IMR-90 (cell line): ENCODE measurements at places on chromosomes 4 and X.

DNA sequence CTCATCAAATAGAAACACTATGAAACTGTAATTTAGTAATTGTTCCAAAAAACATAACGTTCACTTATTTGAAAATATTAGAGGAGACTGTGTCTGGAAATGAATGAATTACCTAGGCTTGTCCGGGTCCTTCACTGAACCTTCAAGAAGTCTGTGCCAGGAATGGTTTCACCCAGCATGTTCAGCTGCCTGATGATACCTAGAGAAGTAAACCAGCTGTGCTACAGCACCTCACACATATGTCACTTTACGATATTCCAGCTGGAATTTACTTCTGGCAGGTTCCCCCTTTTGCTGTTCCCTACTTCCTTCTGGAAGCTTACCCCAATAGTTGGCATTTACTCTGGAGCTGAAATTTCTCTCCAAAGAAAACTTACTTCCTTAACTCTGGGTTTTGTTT is 906.5 kb downstream of the FAT4 start:
- DNase-seq: no peak

DNA sequence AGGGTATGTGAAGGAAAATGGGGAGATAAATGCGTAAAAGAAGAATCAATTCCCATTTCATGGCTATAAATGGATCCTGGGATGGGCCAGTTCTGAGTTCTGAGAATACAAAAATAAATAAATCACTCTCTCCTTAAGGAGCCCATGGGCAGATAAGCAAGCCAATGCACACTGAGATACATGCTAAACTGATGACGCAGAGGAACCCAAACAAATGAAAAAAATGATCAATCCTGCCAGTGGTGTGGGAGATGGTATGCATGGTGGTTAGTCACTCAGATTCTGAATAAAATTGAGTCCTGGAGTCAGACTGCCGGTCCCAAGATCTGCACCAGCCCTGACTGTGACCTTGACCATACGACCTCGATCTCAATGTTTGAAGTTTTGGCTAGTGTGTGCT is 59.7 kb downstream of the NEIL3 start:
- DNase-seq: peak; percentile 91

- peak; percentile 19 for DNase-seq
Measured at GRCh38 chr4:186067757-186068385, 1.1 kb upstream of the TLR3 start.

DNA sequence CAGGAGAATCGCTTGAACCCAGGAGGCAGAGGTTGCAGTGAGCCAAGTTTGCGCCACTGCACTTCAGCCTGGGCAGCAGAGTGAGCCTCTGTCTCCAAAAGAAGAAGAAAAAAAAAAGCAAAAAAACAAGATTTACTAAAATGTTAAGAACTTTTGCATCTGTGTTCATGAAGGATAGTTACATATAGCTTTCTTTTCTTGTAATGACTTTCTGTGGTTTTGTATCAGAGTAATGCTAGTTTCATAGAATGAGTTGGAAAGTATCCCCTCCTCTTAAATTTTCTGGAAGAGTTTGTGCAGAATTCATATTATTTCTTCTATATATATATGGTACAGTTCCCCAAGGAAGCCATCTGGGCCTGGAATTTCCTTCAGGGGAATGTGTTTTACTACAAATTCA is 17.0 kb upstream of the GRIPAP1 start:
- no peak for DNase-seq

GRCh38 chrX:30065226-30065625 is 150.1 kb upstream of the MAGEB2 start:
- DNase-seq: peak; percentile 52

DNA sequence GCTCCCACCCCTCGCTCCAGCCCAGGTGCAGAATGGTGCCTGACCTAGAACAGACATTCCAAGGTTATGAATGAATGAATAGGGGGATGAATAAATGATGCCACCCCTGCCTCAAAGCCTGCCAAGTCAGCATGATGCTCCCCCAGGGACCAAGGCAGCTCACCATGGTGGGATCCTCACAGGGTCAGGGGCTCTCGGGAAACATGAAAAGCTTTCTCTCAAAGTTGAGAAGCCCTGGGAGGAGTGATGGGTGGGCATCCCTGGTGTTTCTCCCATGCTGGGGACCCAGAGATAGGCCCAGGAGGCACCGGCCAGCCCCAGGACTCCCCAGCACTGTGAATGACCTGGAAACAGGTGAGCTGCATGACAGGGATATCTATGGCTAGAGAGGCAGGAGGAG is 58.9 kb downstream of the HTRA3 start:
- no peak for DNase-seq

DNA sequence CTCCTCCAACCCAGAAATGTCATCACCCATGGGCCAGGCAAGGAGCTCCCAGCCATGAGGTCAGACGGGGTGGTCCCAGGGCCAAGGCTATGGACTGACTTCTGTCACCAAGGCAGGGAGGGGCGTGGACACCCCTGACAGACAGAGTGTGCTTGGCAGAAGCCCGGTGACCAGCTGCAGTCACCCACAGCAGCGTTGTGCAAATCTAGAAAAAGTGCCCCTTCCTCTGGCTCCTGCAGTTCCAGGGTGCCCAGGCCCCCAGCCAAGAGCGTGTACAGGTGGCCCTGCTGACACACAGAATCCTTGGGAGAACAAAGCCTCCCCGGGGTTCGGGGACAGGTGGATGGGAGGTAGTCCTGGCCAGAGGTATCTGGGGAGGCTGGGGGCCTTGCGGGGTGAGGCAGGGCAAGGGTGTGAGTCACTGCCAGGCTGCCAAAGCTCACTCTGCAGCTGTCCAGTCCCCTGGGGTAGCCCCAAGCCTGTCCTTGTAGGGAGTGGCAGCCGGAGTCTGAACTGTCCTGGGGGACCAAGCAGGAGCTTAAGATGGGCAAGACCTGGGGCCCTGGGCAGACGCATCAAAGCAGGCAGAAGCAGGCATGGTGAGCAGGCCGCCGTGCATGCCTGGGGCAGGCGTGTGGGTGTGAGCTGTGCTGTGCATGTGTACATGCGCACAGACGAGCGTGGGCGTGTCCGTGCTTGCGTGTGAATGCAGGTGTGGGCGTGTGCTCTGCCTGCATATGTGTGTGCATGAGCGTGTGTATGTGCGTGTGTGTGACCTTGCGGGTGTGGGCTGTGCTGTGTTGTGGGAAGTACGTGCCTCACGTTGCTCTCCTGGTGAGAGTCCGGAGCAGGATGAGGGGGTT is 3.3 kb downstream of the MYL5 start:
- no peak for DNase-seq

GRCh38 chrX:133985164-133985966 is at the start of gene GPC3:
Gene GPC3 (minus strand): TSS chrX:133985594.
- no peak for DNase-seq

DNA sequence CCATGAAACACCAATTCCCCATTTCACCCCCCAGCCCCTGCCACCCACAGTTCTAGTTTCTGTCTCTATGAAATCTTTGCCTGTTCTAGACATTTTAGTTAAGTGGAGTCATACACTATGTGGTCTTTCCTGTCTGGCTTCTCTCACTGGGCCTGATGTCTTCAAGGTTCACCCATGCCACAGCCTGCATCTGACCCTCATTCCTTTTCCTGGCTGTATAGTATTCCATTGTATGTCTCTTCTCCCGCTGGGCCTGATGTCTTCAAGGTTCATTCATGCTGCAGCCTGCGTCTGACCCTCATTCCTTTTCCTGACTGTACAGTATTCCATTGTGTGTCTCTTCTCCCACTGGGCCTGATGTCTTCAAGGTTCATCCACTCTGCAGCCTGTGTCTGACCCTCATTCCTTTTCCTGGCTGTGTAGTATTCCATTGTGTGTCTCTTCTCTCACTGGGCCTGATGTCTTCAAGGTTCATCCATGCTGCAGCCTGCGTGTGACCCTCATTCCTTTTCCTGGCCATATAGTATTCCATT is 191.7 kb downstream of the CRLF2 start:
- DNase-seq: no peak
